ENCODE measurements at places on chromosomes 5 and 9.

GRCh38 chr9:134666208-134666607 is 24.6 kb downstream of the COL5A1 start:
- DNase-seq = no peak

- DNase-seq = no peak
Observed at GRCh38 chr9:27086818-27087680, 22.0 kb upstream of the TEK start.

DNA sequence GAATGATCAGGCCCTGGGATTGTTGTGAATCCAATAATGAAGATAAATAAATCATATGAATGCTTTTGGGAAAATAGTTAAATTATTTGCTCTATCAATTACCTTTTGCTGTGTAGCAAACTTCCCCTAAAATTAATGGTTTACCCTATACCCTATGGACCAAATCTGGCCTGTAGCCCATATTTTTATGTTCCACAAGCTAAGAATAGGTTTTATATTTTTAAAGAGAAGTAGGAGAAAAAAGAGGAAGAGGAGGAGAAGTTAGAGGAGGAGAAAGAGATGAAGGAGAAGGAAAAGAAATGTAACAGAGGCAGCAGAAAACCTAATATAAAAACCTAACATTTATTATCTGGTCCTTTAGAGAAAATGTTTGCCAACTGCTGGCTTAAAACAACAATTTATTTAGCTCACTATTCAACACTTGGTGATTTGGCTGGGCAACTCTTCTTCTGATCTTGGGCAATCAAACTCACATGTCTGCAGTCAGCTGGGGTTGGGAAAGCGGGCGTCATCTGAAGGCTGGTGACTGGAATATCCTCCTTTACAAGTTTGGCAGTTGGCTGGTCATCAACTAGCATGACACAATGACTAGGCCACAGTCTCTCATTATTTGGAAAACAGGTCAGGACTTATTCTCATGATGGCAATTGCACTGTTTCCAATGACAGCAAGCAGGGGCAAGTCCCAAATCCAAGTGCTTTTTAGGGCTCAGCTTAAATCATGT is 522.9 kb downstream of the RASEF start:
- DNase-seq = no peak

GRCh38 chr5:60023255-60023654 is 129.7 kb upstream of the PDE4D start:
- DNase-seq = no peak

DNA sequence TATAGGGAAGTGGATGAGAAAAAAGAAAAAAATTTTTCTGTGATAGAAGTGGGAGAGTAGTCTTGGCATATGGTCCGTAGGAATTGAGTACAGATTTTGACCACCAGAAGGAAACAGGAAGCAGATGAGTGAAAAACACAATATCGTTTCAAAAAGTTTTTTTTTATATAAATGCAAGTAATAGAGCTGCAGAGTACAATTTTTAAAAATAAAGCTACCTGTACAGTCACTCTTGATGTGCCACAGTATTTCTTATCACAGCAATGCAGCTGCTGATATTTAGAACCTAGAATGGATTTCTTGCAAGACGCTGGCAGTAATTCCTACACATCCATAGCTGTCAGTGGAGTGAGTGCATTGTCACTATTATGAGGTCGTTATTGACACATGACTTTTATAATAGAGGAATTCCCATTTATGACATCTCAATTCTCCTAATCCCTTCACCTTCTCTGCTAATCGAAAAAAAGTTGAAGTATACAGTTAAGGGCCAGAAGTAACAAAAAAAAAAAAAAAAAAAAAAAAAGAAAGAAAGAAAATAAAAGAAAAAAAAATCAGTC is 477.7 kb downstream of the TAF11L14 start:
- DNase-seq = no peak

GRCh38 chr5:73027361-73027760 is 71.5 kb downstream of the FCHO2 start:
- no peak for DNase-seq

DNA sequence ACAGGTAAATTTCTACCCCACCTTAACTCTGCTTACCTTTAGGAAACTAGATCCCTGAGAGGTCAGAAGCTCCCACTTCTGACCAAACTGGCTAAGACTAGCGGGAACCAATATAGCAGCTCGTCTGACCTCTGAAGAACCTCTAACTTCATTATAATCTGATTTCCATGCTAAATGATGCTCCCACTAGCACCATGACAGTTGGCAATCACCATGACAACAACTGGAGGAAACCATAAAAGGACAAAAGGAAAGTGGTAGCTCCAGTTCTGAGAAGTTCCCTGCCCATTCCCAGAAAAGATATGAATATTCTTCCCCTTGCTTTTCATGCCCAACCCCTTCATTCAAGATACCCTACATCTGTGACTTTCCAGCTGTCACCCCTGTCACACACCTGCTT is 483.3 kb downstream of the CTNND2 start:
- DNase-seq = no peak

GRCh38 chr9:136297016-136297691 is 6.7 kb downstream of the CCDC187 start:
- no peak for DNase-seq

- no peak for DNase-seq
Observed at GRCh38 chr5:86879086-86879485, 261.3 kb downstream of the COX7C start.
